ENCODE measurements at places on chromosomes 11 and 22.

DNA sequence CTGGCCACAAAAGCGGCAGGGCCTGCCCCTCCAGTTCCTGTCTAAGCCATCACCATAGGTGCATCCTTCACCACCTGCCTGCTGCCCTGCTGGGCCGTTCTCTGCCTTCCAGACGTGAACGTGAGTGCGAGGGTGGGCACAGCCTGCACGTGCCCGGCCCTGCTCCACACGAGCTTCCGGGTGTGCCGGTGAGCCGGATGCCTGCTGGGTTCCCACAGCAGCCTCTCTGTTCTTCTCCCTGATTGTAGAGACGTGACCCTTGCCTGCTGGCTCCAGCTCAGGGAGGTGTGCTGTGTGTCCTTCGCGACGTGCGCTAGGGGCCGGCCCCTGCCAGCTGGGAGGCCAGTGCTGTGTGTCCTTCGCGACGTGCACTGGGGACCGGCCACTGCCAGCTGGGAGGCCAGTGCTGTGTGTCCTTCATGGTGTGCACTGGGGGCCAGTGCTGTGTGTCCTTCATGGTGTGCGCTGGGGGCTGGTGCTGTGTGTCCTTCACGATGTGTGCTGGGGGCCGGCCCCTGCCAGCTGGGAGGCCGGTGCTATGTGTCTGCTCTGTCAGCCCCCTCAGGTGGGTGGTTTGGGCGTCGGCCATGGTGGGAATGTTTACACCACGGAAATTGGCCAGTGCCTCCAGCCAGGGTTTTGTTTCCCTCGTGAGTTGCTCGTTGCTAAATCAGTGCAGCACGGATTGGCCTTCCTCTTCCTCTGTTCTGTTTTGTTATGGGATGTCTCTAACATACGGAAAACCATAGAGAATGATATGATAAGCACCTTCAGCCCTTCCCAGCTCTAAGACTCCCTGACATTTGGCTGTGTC, 35.4 kb upstream of the BRSK2 start:
- DNase-seq = no peak

DNA sequence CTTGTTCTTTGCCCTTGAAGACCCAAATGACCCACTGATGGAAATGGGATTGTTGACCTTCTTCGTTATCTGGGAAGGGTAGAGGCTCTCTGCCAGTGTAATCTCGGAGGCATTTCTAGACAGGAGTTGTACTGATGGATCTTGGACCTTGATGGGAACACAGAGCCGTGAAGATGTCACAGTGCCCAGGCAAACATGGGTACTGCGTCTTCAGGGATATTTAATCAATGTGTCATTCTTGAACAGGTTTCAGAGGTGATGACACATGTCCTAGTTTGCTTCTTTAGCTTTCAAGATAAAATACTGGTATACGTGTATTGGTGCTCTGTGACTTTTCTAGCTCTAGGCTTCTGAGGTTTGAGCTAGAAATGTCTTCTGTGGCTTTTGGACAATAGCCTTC, 6.2 kb downstream of the LDLRAD3 start:
- DNase-seq = no peak

GRCh38 chr22:43079742-43080141, 9.4 kb downstream of the TTLL1 start:
- DNase-seq = no peak

DNA sequence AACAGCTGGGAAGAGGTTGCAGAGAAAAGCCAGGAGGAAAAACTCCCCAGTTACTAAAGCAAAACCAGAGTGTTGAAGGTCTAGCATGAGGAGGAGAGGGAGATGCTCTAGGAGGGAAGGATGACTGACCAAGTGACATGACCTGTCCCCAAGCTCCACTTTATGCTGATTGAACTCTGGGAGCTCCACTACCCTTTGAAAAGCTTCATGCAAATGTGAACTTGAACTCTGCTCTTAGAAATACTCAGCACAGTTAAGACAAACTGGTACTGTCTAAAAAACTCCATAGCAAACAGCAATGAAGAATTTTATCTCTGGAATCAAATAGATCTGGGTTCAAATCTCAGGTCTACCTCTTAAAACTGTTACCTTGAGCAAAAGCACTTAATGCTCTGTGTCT, 14.5 kb upstream of the POU2AF1 start:
- DNase-seq = no peak

DNA sequence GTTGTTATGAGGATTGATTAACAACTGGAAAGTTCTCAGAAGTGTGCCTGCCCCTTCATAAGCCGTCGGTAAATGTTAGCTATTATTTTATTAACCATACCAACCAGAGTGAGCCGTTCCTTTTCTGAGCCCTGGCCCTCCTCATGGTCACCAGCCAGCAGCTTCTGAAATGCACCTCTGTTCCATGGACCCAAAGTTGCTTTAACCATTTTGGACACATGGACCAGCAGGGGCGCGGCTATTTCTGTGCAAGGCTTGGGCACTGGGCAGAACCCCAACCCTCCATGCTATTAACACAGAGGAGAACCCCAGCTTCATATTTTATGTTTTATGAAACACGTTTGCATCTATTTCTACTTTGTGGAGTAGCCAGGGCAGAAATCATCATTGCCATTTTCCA, 18.6 kb upstream of the SCGB1A1 start:
- DNase-seq = no peak

GRCh38 chr11:77359481-77359880, 58.0 kb upstream of the GDPD4 start:
- DNase-seq = no peak

GRCh38 chr11:326842-327580, 6.4 kb upstream of the IFITM3 start:
- peak; percentile 37 for DNase-seq

- DNase-seq = no peak
These were observed 18.5 kb upstream of the LRRC10B start for GRCh38 chr11:61489833-61490721.

DNA sequence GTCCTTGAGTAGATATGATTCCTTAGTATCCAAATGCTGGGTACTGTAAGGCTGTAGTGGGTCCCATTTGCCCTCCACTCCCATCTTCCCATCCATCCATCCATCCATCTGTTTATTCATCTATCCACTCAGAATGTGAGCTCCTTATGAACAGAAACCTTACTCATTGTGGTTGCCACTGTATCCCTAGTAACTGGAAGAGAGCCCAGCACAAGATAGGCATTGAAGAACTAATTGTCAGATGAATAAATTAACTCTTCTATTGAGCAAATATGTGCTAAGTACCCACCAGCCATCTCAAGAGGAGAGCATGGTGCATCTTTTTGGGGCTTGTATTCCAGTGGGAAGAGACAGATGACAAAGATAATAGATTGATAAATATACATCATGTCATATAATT, 86.4 kb upstream of the SEZ6L start:
- DNase-seq = no peak

DNA sequence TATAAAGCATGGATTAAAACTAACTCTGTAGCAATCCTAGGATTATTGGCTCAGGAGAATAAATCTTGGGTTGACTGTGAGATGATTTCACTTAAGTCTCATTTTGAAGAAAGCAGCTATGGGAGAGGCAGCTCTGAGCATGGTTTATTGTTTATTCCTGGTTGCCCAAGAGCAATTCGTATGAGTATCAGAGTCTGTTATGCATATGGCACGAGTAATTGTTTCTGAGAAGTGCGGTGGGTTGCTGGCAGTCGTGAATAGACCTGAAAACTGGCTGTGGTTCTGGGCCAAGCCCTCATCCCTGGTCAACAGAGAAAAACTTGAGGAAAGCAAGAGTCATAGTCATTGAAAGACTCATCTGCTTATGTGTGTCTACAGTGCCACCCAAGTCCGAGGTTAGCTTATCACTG, 26.8 kb downstream of the DIXDC1 start:
- DNase-seq = no peak

- DNase-seq = no peak
These were observed 68.1 kb downstream of the UBASH3B start for GRCh38 chr11:122723576-122723975.

DNA sequence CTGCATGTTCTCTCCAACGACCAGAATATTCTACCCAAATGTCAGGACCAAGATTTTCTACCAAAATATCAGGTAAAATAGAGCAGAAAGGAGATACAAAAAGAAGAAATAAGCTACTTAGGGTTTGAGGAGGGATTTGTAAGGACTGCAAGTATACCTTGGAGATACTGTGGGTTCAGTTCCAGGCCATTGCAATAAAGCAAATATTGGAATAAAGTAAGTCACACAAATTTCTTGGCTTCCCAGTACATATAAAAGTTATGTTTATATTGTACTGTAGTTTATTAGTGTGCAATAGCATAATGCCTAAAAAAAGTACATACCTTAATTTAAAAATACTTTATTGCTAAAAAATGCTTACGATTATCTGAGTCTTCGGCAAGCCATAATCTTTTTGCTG, 34.1 kb downstream of the CCDC15 start:
- no peak for DNase-seq

DNA sequence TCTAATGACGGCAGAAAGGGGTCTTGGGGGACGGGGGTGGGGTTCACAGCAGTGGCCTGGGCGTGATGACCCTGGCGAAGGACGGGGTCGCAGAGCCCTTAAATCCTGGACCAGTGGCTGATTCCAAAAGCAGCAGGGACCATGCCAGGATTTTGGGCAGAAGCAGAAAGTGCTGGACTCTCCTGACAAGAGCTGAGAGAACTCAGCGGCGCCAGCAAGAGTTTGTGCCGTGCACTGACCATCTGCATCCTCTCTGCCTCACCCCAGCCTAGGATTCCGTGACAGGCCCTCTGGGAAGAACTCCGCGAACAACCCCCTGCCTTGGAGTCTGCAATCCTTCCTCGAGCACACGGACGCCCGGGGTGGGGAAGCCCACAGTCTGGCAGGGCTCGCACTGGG, 644 bp upstream of the NDUFV1 start:
- no peak for DNase-seq

GRCh38 chr11:36683818-36684217, 85.8 kb upstream of the RAG2 start:
- DNase-seq = no peak

DNA sequence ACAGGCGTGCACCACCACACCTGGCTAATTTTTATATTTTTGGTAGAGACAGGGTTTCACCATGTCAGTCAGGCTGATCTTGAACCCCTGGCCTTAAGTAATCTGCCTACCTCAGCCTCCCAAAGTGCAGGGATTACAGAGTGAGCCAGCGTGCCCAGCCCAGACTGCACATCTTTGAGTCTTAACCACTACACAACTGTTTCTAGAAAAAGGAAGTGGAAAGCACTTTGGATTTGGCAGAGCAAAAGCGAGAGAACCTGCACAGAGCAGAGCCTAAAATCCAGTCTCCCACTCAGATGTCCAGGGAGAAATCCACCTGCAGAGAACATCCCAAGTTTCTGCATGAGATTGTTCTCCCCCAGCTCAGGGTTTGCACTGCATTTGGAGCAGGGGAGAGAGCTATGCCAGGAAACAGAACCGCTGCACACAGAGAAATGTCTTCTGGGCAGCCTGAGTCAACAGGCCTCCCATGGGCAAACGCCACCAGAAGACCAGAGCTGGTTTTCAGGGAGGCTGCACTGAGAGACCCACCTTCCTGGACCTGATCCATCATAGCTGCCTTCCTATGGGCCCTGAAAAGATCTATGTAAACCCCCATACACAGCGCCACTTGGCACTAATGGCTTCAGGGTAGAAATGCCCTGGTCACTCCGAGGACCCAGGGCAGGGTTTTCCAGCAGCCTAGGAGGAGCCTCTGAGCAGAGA, 54.0 kb downstream of the RPUSD4 start:
- no peak for DNase-seq

- DNase-seq = no peak
These were observed 718.4 kb upstream of the API5 start for GRCh38 chr11:42593441-42593840.

DNA sequence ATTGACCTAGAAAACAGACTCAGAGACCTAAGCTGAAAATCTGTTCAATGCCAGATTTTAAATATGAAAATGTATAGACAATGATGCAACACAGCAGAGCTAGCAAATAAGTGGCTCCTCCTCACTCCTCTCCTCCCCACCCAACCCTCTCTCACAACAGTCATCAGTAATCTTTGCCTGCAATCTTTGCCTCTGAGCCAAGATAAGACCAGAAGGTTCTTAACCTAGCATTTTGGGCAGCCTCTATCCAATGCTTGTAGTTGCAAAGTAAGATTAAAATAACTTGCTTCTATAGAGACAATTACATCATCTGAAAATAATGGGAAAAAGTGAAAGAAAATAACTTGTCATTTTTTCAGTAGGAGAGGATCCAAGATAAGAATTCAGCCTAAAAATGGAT, 117.3 kb downstream of the PARVA start:
- DNase-seq = no peak

- no peak for DNase-seq
These were observed 98.4 kb downstream of the CCDC83 start for GRCh38 chr11:85953491-85954143.

GRCh38 chr11:56910785-56911184, 77.9 kb upstream of the OR5AK2 start:
- no peak for DNase-seq

GRCh38 chr11:79461666-79462645, 21.1 kb upstream of the TENM4 start:
- no peak for DNase-seq

- no peak for DNase-seq
These were observed 31.1 kb downstream of the SMCO4 start for GRCh38 chr11:93512073-93512475.

GRCh38 chr22:20577549-20577975, 70.2 kb downstream of the MED15 start:
- no peak for DNase-seq

DNA sequence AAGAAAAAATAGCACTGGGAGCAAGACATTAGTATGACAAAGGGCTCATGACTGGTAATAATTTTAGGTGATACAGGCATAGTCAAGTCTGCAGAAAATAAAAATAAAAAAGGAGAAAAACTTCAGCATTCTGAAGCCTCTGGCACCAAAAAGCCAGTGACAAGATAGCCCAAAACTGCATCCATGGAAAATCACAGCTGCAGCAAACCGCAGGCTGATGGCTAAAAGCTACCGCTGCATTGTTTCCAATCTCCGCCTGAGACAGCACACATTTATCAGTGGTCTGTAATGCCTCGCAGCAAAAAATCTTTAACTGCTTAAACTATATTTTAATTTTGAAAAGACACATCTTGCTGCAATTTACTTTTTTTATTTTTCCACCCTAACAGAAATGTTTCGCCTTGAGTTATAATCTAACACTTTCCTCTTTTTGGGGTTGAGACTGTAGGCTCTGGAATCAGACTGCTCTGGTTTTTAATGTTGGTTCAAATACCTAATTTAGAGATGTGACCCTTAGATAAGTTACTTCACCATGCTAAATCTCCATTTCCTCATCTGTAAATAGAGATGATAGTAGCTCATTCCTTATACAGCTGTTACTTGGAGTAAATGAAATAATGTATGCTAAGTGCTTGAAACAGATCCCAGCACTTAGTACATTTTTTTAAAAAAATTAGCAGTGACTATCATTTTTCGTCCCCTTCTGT, 42.0 kb upstream of the FIBIN start:
- no peak for DNase-seq

- DNase-seq = no peak
These were observed 321.9 kb downstream of the MIAT start for GRCh38 chr22:26979294-26979693.

DNA sequence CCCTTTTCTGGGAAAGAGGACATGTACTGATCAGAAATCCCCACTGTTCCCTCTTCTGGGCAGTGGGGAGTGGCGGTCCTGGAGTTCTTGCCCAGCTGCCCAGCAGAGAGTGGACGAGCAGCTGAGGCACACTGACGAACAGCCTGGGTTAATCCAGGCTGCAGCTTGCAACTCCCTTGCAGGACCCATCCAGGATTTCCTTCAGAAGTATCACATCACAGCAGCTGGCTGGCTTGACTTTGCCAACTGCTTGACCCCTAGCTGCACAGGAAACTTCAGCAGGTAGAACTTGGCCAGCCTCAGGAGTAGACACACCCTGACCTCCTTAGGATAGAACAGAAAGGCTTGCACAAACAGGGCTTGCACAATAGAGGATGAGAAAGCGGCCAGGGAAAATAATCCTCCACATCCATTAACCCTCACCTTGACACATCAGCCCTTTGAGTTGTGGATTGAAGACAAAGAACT, 27.9 kb upstream of the FZD4 start:
- DNase-seq = no peak

Data from T-helper 22 cell (primary cell).